ENCODE measurements at places on chromosomes 5 and 9.
A peak's percentile ranks its signal among the peaks of the same experiment; 100 is the strongest.

DNA sequence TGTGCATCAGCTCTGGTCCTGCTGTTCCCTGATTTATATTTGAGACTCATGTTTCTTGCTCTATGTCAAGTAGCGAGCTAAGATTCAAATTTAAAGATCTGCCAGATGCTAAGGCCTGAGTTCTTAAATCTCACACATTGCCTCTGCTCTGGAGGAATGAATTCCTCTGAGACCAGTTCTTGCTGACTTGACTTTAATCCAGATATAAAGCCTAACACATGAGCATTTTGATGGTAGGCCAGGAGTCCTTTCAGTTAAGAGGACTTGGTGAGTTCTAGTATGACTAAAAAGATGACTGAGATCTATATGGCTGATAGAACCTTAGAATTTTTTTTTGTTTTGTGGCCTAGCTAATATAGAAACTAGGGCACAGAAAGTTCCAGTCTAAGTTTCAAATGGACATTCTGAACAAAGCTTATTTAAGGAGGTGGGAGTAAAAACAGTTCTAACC lies 1.3 kb upstream of the INIP start:
- peaks cover 10% of the 10 kb centered on the region for H3K36me3 ChIP-seq
- no peak for DNase-seq
- H3K4me3 ChIP-seq: no peak overlapping the region
- H3K4me1 ChIP-seq: peaks cover 19% of the 10 kb centered on the region
- no peak overlapping the region for H3K27ac ChIP-seq

GRCh38 chr5:607541-608428 lies 4.4 kb upstream of the CEP72 start:
- H3K27ac ChIP-seq: no peak overlapping the region
- peaks cover 14% of the 10 kb centered on the region for H3K4me1 ChIP-seq
- H3K36me3 ChIP-seq: no peaks in the 10 kb centered on the region
- no peak overlapping the region for H3K4me3 ChIP-seq

- H3K4me1 ChIP-seq: no peaks in the 10 kb centered on the region
- no peak overlapping the region for H3K4me3 ChIP-seq
- no peak overlapping the region for H3K27ac ChIP-seq
Observed at GRCh38 chr5:98637116-98637515, 136.3 kb upstream of the RGMB start.

DNA sequence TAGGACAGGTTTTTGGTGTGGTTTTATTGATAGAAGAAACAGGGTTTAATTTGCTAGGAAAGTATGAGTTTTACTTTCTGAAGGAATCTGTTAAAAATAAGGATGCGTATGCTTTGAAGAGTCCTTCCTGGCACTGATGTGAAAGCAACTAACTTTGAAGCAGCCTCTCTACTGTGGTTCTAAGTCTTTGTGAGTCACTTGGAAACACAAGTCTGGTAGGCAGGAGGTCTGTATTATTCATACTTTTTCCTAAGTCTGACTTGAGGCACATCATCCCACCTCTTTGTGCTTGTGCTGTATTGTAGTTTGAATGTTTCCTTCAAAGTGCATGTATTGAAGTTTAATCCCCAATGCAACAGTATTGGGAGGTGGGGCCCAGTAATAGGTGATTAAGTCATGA lies 129.0 kb downstream of the TAF11L14 start:
- H3K4me1 ChIP-seq: no peaks in the 10 kb centered on the region
- DNase-seq: no peak
- H3K27me3 ChIP-seq: no peaks in the 10 kb centered on the region
- H3K27ac ChIP-seq: no peak overlapping the region
- H3K4me3 ChIP-seq: no peak overlapping the region
- H3K36me3 ChIP-seq: no peaks in the 10 kb centered on the region

DNA sequence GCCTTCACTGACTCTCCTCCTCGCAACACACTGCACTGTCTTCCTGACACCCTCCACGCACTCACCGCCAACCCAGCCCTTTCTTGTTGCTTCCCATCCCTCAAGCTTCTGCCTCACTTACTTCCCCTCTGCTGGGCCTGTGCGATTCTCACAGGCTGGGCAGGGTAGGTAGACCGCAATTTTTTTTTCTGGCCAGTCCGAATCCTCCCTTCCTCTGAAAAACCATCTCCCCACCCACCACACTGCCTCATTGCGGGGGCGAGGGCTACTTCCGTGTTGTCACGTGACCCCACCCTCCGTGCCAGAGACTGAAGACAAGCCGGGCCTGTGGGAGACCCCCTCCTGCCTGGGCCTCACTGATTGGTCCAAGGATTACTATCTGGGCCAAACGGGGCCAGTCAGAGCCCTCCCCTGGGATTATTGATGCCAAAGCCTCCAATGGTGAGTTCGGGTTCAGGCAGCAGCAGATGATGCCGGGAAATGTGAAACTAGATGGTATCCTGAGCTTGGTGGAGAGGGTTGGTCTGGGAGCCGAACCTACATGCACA lies 73.1 kb downstream of the STK10 start:
- peaks cover 67% of the 10 kb centered on the region for H3K4me1 ChIP-seq
- DNase-seq: peak; percentile 54
- H3K36me3 ChIP-seq: peaks cover 19% of the 10 kb centered on the region
- no peak overlapping the region for H3K4me3 ChIP-seq
- no peaks in the 10 kb centered on the region for H3K27me3 ChIP-seq

GRCh38 chr5:98750693-98751092 lies 22.8 kb upstream of the RGMB start:
- no peak overlapping the region for H3K4me3 ChIP-seq
- no peak overlapping the region for H3K27ac ChIP-seq
- no peaks in the 10 kb centered on the region for H3K27me3 ChIP-seq
- H3K36me3 ChIP-seq: no peaks in the 10 kb centered on the region

GRCh38 chr5:140111859-140112551 lies 1.9 kb upstream of the PURA start:
- peaks cover 88% of the 10 kb centered on the region for H3K4me1 ChIP-seq
- DNase-seq: no peak
- peak overlapping the region; percentile 81 for H3K4me3 ChIP-seq
- no peaks in the 10 kb centered on the region for H3K27me3 ChIP-seq

DNA sequence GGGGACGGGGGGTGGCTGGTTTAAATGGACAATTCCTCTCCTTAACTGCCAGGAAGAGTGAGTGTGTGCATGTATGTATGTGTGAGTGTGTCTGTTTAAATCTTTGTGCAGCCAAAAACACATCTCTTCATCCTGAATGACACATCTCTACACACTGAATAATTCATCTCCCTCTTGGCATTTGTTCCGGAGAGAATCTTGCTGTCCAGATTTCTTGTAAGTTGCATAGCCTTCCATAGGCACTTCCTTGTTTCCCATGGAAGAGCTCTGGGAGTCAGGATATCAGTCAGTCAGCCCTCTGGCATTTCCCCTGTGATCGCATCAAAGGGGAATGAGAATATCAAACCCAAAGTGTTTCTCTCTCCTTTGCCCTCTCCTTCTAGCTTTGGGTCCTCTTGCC lies 74.7 kb downstream of the WWC1 start:
- H3K36me3 ChIP-seq: no peaks in the 10 kb centered on the region
- H3K27ac ChIP-seq: no peak overlapping the region
- DNase-seq: no peak
- peaks cover 7% of the 10 kb centered on the region for H3K4me1 ChIP-seq
- H3K27me3 ChIP-seq: peaks cover 21% of the 10 kb centered on the region

GRCh38 chr5:160675988-160676387 lies 176.0 kb downstream of the ATP10B start:
- H3K36me3 ChIP-seq: no peaks in the 10 kb centered on the region
- no peak overlapping the region for H3K27ac ChIP-seq
- no peak for DNase-seq
- no peak overlapping the region for H3K4me3 ChIP-seq

DNA sequence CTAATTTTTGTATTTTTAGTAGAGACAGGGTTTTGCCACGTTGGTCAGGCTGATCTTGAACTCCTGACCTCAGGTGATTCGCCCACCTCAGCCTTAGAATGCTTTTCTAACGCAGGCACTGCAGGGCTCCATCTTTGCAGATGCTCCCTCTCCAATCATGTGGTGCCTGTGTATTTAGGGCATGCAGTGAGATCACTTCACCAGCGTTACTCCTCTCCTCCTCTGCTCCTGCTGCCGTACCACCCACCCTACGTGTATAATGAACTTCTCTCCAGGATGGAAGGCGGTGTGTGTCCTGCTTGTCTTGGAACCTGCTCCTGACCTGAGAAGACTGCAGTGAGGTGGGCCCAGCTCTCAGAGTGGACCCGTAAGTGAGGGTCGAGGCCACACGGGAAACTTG lies 13.6 kb upstream of the CFAP157 start:
- H3K4me1 ChIP-seq: no peaks in the 10 kb centered on the region
- H3K27ac ChIP-seq: no peak overlapping the region
- no peaks in the 10 kb centered on the region for H3K27me3 ChIP-seq
- DNase-seq: no peak

DNA sequence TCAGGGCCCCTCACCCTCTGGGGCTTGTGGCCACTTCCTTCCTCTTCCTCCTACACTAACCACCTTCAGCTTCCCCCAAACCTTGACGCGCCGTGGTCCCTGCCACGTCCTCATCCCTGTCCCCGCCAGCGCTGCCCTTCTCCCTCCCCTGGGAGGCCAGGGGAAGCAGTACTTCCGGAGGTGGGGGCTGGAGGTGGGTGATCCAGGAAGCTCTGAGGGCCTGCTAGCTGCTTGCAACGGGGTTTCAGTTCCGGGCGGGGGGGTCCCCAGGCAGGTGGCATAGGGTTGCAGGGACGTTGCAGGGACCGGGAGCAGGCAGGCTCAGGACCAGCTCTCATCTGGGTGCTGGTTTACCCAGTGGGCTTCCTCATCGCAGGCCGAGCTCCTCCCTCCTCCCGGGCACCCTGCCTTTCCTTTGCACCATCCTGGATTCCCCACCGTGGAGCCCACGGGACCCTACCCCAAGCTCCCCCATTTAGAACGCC lies 70.0 kb downstream of the RXRA start:
- no peaks in the 10 kb centered on the region for H3K27me3 ChIP-seq
- H3K4me3 ChIP-seq: peak overlapping the region; percentile 11
- no peaks in the 10 kb centered on the region for H3K36me3 ChIP-seq
- peaks cover 92% of the 10 kb centered on the region for H3K4me1 ChIP-seq
